ENCODE measurements at places on chromosomes 5 and 9.
A peak's percentile ranks its signal among the peaks of the same experiment; 100 is the strongest.

DNA sequence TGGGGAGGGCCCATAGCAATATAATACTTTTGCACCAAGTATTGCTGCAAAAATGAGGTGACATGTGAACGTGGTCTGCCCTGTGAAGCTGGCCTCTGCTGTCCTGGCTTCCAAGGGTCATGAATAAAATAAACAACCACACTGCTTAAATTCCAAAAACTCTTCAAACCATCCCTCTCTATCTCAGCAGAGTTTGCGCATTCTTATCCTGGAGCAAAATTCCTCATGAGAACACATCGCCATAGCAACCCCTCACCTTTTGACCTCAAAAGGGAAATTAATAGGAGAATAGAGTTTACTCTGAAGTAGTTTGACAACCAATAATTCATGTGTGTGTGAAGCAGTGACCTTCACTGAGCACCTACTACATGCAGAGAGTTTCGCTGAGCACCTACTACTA, 342.9 kb downstream of the SPOCK1 start:
- no peak for DNase-seq

GRCh38 chr5:71482132-71482531, 26.7 kb downstream of the BDP1 start:
- no peak for DNase-seq

DNA sequence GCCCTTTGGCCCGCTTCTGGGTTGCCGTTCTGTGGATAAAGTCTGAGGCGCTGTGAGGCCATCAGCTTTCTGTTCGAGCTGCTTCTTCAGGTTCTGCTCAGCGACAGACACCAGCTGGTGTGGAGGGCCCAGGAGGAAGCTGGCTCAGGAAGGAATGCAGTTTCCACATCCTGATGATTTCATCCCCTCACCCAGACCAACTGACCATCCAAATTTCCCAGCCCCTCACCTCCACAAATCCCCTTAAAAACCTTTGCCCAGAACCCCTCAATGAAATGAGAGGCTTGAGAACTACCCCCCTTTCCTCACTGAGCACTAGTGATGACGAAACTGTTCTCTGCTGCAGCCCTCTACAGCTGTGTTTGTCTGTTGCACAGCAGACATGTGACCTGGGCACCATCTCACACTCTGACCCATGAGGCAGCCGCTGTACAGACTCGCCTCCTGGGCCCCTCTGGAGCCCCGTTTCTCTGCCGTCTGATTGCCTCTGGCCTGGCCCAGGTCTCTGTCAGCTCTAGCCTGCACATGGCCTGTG, 45.4 kb downstream of the SPATA31C2 start:
- no peak for DNase-seq

- no peak for DNase-seq
Observed at GRCh38 chr5:151318850-151319732, 15.5 kb upstream of the SLC36A3 start.

DNA sequence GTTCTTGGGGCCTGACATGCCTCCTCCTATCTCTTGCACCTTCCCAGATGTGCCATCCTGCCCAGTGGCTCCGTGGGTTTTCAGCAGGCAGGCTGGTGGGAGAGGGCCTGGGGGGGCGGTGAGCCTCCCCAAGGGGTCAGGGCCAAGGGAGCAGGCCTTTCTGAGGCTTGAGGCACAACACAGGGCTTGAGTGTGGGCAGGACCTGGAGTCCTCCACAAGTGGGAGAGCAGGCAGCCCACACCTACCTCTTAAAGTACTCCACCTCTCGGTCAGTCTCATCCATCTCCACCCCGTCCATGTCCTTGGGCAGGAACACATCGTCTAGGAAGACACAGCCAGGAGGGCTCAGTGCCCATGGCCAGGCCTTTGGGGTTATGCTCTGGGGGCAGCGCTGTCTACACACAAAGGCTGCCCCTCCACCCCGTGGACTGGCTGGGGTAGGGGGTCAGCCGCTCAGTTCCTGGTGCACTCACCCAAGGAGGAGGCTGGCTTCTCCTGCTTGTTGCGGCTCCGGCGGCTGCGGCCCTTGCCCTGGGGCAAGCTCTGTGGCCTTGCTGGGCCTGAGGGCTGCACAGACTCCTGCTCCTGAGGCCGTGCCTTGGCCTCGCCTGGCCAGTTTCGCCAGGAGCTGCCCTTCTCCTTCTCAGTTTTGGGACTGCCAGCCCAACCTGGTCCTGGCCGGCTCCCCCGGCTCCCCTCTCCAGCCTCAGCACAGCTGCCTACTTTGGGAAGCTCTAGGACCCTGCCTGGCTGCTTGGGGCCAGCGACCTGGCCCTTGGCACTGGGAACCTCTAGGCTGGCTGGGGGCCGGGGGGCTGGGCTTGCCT, 7.2 kb upstream of the DDX41 start:
- no peak for DNase-seq

DNA sequence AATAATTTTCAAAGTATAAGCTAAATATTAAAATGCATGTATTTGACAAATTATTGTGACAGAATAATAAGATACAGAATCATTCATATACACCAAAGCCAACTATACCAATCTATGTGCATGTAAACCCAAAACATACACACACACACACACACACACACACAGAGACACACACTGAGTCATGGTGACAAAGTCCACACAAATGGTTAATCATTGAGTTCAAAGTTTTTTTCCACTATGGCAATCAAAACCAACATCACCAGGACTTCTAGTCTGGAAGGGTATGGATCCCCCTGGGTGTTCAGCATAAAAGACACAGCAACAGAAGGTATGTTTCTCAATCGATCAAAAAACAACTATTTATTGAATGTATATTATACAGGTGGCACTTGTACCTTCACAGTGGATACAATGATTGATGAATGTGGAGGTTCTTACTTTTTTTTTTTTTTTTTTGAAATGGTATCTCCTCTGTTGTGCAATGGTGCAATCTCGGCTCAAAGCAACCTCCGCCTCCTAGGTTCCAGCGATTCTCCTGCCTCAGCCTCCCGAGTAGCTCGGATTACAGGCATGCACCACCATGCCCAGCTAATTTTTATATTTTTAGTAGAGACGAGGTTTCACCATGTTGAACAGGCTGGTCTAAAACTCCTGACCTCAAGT, 137.0 kb downstream of the PDE4D start:
- no peak for DNase-seq

DNA sequence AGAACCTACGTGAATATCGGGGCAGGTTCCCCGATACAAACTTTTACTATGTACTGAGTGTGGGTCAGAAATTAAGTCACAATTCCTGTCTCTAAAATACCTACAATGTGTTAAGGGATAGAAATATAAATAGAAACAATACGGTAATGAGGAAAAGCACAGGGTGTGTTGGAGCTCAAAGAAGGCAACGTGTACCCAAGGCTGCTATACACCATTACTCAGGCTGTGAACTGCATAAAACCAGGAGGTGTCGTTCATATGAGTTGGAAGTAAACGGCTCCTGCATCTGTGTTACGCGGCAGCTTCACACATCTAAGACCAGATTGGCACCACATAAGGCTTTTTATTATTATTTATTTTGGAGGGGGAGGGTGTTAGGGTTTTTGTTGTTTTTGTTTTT, 50.1 kb upstream of the TRPM3 start:
- DNase-seq: no peak

DNA sequence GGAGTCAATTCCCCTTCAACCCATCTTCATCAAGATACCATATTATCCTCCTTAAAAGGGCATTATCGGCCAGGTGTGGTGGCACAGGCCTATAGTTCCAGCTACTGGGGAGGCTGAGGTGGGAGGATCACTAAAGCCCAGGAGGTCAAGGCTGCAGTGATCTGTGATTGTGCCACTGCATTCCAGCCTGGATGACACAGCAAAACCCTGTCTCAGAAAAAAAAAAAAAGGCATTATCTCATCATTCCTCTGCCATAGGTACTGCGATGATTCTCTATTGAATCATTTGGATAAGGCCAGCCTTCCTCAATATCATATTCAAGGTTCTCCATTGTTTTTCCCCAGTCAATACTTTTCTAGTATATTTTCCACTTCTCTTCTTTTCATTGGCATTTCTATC, 39.2 kb upstream of the RAB3C start:
- DNase-seq: no peak

DNA sequence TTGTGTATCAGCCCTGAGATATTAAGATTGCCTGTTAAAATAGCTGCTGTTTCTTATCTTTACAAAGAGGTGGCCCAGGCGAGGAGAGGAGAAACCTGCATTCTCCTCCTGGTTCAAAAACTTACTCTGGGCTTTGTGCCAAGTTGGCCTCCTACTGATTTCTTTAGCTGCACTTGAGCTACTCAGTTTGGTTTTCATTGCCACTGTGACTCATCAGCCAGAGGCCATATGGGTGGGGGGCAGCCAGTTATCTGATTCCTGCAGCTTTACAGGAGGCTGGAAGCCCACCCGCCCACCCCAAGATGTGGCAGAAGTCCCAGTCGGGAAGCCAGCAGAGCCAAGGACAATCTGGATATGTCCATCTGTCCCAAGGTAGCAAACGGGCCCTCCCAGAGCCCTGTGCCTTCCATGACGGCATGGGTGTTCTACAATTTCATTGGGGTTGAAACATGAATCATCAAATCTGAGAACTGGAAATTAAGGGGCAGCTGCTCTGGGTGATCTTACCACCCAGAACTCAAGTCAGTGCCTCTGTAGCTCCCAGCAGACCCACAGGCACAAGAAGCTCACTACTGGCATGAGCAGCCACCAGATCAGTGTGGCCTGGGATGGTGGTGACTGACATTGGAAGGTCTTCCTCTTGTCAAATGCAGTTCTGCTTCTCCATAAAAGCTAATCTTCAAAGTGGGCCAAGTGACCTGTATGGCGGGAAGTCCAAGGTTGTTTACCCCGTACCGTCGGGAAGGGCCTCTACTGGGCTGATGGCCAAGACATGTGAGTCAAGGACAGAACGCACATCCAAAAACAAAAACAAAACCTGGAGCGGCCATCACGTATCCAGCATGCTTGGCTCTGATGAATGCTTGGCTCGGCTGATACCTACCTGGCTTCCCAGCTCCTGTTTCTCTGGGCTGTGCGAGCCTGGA, 15.6 kb downstream of the FCN2 start:
- no peak for DNase-seq

- DNase-seq: no peak
Observed at GRCh38 chr9:70031141-70031545, 12.5 kb upstream of the MAMDC2 start.

GRCh38 chr9:88076286-88077070, 61.8 kb downstream of the SPATA31C2 start:
- peak; percentile 30 for DNase-seq

DNA sequence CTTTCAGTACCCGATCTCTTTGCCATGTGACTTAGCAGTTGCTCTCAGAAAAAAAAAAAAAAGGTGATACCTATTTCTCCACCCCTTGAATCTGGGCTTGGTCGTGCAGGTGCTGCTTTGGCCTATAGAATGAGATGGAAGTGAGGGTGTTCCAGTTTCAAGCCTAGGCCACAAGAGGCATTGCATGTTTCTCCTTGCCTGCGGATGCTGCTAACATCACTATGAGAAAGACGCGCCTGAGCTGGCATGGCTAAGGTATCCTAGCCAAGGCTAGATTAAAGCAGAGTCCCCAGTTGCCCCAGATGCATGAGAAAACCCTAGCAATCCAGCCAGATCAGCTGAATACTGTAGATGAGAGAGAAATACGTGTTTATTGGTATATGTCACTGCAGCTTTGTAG, 14.7 kb upstream of the CSF1R start:
- no peak for DNase-seq

DNA sequence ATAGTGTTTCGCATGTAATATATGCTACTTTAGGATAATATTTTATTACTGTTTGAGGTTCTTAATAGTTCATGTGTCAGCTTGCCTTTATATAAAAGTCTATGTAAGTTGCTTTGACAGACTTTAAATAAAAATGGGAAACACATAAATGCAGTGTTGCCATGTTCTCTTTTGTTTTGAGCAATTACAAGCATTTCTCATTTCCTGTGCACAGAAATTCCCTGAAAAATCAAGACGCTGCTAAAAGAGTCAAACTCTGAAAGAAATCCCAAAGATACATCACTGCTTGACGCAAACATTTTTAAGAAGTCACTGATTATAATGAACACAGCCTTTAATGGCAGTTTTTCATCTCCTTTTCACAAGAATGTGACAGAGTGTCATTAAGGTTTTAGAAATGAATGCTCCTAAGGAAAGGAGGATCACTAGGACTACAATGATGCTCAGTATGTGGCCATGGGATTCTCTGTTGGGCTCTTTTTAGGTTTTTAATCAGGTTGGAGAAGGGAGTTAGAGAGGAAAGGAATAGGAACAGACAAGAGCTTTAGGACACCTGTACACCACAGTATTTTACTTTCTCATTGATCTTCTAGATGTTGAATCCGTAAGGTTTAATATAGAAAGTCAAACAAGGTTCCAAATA, 29.4 kb downstream of the ZCCHC7 start:
- no peak for DNase-seq

DNA sequence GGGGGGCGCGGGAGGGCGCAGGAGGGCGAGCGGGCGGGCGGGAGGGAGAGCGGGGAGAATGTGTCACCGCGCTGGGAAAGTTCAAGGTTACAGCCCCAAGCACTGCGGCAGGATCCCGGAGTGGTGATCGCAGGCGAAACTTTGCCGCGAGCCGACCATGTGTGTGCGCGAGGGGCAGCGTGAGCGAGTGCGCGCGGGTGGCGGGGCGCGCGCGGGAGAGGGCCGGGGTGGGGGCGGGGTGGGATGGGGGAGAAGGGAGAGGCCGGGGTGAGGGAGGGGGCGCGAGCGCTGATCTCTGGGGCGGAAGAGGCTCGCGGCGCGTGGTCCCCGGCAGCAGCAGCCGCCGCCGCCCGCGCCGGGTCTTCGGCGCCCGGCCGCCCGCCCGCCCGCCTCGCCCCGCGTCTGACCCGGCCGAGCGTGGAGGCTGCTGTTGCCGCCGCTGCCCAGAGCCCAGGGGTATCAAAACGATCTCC, at the start of gene NFIB:
Gene NFIB (minus strand): TSS at position 191 of the 473 bp plus-strand sequence. CDS start 630 bp downstream, outside the sequence.
- DNase-seq: no peak

DNA sequence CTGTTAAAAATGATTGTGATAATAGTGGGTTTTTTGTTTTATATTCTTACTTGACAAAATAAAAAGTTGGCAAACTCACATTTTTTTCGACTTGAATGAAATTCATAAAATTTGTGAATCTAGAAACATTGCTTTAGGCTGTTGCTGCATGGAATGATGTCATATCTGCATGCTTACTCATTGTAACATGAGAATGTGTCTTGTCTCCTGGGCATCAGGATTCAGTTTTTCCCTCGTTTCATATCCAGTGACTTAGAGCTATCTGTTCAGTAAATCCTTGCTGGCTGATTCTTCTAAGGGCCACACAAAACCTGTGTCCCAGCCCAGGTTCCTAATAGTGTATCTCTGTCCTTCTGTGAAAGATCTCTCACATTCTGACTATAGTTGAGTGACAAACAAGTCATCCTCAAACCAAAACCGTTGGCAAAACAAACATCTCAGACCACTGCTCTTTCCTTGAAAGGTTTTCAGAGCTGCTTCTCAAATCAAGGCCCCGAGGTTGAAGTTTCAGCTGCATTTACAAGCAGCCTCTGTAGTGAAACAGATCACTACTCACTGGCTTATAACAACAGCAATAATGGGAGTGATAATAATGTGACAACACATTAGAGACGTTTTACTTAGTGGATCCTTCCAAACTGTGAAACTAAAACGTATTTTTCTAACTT, 95.0 kb downstream of the NPR3 start:
- DNase-seq: no peak

DNA sequence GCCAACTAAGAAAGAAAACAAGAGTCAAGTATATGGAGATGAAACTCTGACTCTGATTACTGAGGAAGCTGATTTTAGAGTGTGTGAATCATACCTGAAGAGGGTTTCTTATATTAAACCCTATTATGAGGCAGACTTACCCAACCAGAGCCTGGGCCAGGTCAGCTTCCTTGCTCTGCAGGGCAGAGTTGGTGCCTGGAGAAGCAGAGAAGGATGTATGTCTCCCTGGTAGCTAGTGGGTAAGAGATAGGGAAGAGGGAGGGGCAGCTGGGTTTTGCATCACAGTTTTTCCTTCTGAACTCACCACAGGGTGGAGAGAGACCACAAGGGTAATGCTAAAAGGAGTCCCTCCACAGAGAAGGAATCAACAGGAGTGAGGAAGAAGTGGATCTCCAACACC, 104.1 kb downstream of the CMYA5 start:
- DNase-seq: no peak

Data from stimulated activated CD4-positive, alpha-beta T cell treated with anti-CD3 and anti-CD28 coated beads, Interleukin-4, amount 100 ng/mL, for 24 hours (primary cell).